ENCODE measurements at places on chromosomes 5 and 9.
A peak's percentile ranks its signal among the peaks of the same experiment; 100 is the strongest.

DNA sequence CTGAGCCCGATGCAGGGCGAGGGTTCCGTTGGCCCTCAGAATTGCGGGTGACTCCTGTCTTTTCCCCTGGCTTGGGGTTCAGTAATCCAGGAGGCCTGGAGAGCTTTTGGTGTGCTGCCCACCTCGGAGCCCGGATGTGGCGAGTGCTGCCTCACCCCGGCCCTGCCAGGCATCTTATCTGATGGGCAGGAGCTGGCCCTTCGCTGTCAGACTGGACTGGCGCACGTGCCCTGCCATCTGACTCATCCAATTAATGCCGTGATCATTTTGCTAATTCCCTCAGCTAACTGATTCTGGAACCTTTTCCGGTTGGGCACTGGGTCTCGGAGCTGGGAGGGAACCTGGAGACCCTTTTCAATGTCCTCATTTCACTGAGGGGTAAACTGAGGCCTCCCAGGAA is 34.6 kb downstream of the RXRA start:
- no peak for DNase-seq

GRCh38 chr5:92309336-92309991 is 926.3 kb upstream of the ARRDC3 start:
- DNase-seq = peak; percentile 23

- no peak for DNase-seq
Observed at GRCh38 chr9:108057421-108058134, 568.0 kb upstream of the KLF4 start.

- DNase-seq = no peak
Observed at GRCh38 chr5:66144834-66145390, 812 bp downstream of the SREK1 start.

DNA sequence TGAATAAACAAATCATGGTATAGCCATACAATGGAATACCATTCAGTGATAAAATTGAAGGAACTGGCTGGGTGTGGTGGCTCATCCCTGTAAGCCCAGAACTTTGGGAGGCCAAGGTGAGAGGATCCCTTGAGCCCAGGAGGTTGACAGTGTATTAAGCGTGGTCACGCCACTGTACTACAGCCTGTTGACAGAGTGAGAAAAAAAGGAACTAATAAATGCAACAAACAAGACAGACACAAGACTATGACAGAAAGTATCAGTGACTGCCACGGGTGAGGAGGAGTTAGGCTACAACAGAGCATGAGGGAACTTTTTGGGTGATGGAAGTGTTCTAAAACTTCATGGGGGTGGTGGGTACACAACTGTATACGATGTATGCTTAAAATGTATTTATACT is 2.2 kb downstream of the FNIP1 start:
- DNase-seq = no peak

DNA sequence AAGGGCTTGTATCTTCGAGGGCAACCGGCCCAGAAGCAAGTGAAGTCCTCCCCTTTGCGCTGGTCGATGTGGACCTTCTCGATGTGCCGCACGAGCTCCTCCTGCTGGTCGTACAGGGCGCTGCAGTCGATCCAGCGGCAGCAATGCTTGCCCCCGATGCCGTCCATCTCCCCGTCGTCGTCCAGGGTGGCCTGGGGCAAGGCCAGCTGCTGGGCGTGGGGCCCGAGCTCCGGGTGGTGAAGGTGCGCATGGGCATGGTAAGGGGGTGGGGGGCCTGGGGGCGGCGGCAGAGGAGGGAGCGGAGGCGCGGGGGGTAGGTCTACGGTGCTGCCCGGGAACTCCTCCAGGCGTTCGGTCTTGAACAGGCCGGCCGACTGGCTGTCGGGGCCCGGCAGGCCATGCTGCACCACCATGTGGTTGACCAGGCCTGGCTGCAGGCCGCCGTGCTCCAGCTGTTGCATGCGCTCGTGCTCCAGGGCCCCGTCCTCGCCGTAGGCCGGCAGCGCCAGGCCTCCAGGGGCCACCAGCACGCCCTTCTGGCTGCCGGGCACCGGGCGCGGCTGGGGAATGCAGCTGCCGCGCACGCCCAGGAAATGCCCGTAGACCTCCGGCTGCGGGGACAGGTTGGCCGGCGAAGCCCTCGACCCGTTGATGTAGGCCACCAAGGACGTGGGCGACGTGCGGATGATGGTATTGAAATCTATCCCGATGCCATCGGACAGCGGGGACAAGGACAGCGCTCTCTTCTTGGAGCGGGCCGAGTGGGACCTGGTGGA is 181.8 kb downstream of the GLIS3 start:
- DNase-seq = peak; percentile 37

Data from mesendoderm (in vitro differentiated cells).